NCI-H510A (cell line): ENCODE measurements at places on chromosomes 5 and 9.

- DNase-seq, result no peak
These were observed 26.0 kb upstream of the FSD1L start for GRCh38 chr9:105421864-105422263.

DNA sequence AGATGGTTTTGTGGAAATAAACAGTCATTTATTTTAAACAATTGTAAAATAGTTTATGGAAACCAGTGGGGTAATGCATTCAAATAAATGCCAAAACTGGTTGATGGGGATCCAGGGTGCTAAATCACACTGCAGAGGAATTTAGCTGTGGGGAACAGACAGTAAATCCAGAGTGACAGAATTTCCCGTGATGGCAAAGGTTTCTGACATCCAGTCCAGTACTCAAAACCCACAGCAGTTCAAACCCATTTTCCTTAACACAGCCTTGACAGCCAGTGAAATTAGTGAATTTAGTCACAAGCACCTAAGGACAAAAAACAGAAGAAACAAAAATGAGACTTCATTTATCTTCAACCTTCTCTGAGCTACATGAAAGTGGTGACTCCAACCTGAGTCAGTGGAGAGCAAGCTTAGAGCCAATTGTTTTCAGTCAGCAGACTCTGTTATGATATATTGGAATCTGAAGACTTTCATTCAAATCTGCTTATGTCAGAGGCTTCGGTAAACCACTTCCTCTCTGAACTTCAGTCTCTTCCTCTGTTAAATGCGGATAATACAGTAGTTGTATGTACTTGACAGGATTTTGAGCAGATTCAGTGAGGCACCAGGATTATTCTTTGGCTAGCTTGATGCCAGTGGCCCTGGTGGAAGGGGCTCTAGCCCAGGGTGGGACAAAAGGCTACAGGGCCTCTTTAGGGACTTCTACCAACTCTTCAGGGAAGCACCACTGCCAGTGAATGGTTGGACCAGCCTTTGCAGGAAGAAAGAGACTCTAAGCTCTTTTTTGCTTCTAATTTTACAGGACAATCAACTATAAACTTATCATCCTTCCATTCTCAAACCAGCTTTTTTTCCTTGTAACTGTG lies 185.3 kb downstream of the MAPKAP1 start:
- no peak for DNase-seq

DNA sequence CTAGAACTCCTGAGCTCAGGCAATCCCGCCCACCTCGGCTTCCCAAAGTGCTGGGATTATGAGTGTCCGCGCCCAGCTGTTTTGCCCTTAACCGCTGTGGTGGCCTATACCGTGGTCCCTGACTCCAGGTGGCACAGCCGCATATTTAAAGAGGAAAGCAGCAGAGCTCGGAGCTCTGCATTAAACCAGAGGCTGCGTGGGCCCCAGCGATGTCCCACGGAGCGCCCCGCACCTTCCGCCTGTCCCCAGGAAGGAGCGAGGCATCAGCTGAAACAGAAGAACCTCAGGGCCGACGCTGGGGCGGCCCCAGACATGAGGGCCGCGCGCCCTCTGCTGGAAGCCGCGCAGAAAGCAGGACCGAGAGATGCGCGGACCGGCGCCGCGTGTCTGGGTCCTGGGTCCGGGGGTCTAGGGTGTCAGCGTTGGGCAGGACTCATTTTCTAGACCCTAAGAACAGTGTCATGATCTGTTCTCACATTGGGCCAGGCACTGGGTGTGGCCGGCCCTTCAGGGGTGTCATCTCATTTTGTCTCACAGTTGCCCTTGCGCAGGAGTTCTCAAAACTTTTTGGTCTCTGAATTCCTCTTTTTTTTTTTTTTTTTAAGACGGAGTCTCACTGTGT lies 37.7 kb downstream of the LAMC3 start:
- DNase-seq, result no peak

DNA sequence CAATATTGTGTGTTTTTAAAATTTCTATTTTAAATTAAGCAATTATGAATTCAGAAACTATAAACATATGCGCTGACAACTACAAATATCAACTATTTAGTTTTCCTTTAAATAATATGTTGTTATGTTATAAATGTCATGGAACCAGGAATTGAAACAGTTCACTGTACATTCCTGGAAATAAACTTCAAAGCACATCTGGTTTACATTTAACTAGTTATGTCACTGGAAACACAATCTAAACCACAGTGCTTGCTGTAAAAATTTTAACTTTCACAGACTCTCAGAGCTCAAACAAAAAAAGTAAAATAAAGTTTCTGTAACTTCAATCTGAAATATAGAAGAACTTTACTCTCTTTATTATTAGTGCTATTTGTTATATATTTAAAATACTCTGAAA lies 179.2 kb downstream of the FBN2 start:
- DNase-seq, result no peak

DNA sequence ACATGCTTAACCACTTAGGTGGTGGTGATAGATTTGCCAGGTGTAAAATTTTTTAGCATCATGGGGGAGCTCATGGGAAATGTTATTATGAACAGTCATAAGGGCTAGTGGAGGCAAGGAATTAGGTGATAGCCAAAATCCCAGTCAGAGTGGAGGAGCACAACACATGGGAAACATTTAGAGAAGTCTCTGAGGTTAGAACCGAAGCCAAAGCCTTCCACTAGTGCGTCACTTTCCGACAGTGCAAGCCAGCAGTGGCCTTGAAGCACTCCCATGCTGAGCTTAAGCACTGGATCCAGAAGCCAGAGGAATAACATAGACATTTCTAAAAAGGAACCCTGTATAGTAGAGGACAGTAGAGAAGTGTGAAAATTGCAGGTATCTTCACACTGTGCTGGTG lies 101.5 kb upstream of the SNX2 start:
- no peak for DNase-seq

- no peak for DNase-seq
These were observed 82.1 kb downstream of the SLIT3 start for GRCh38 chr5:169218861-169219260.

- no peak for DNase-seq
These were observed 248.4 kb downstream of the PLK2 start for GRCh38 chr5:58211441-58211840.

- DNase-seq, result no peak
These were observed 61.0 kb downstream of the INVS start for GRCh38 chr9:100160021-100160420.

DNA sequence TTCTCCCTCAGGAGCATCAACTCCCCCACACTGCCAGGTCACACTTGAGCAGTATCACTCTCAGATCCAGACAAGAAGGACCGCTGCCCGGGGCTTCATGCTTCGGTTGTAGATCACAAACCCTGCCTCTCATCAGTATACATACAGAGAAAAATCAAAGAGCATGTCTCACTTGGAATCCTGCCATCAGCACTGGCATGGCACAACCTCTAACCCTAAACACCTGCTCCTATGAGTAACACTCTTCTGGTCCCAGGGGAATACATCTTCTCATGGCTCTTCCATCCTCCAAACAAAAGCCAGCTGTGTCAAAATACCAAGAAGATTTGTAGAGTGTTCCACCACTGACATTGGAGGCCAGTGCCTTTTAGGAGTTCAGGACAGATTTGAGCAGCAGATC lies 84.8 kb upstream of the MIER3 start:
- DNase-seq, result no peak
